Activated naive CD8-positive, alpha-beta T cell treated with anti-CD3 and anti-CD28 coated beads, Interleukin-2, amount 10 ng/mL, durations not matched to agents 7 days and 5 days (primary cell): ENCODE measurements at places on chromosomes 6 and 20. TPM values are rescaled to one million over a fixed set of nuclear protein-coding genes. Genes with fewer than 3 reads are reported as not detected.

DNA sequence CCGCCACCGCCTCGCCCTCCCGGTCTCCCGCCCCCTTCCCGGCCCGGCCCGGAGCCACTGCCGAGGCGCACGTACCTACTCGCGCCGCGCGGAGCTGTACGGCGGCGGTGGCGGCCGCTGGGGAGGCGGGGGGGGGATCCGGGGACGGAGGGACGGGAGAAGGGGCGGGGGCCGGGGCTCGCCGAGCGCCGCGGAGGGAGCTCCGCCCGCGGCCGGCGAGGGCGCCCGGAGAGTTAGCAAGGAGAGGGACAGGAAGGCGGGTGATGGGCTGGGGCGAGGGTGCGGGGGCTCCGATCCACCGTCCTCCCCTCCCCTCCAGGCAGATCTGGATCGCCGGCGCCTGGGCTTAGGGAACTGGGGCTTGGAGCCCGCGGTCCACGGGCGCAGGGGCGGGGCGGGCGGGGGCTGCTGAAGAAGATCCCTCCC lies 548 bp upstream of the TMEM74B start:
- peaks cover 6% of the 10 kb centered on the region for H3K4me1 ChIP-seq
- H3K4me3 ChIP-seq = peak overlapping the region; percentile 16
- H3K36me3 ChIP-seq = no peaks in the 10 kb centered on the region
- no peak overlapping the region for H3K27ac ChIP-seq

GRCh38 chr6:21767891-21768648 lies 174.5 kb downstream of the SOX4 start:
- DNase-seq = no peak
- peaks cover 2% of the 10 kb centered on the region for H3K27me3 ChIP-seq
- no peaks in the 10 kb centered on the region for H3K36me3 ChIP-seq
- H3K4me3 ChIP-seq = no peak overlapping the region
- no peaks in the 10 kb centered on the region for H3K4me1 ChIP-seq

DNA sequence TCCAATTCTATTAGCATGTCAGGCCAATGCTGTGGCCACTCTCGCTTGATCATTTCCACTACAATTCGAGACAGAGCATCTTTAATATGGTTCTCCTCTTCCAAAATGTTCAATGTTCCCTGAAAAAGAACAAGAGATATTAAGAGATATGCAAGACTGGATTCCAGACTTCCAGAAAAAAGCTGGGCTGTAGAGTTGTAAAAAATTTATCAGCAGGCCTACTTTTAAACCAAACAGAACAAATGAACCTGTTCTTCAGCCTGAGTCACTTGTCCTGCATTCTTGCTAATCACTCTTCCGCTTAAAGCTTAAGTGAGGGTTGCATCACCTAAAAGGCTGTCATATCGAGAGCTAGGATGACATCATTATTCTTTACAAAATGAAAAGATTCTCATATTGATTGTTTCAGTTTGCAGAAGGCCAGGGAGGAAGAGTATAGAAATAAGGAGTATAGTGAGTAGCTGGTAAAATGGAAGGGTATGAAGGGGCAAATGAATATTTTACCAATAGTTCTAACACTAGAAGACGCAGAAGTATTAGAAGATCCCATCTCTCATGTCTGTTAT lies 4.9 kb downstream of the XPO5 start:
- peaks cover 12% of the 10 kb centered on the region for H3K36me3 ChIP-seq
- no peak for DNase-seq
- H3K4me3 ChIP-seq = no peak overlapping the region
- peak overlapping the region; percentile 39 for H3K27ac ChIP-seq
- H3K27me3 ChIP-seq = no peaks in the 10 kb centered on the region

DNA sequence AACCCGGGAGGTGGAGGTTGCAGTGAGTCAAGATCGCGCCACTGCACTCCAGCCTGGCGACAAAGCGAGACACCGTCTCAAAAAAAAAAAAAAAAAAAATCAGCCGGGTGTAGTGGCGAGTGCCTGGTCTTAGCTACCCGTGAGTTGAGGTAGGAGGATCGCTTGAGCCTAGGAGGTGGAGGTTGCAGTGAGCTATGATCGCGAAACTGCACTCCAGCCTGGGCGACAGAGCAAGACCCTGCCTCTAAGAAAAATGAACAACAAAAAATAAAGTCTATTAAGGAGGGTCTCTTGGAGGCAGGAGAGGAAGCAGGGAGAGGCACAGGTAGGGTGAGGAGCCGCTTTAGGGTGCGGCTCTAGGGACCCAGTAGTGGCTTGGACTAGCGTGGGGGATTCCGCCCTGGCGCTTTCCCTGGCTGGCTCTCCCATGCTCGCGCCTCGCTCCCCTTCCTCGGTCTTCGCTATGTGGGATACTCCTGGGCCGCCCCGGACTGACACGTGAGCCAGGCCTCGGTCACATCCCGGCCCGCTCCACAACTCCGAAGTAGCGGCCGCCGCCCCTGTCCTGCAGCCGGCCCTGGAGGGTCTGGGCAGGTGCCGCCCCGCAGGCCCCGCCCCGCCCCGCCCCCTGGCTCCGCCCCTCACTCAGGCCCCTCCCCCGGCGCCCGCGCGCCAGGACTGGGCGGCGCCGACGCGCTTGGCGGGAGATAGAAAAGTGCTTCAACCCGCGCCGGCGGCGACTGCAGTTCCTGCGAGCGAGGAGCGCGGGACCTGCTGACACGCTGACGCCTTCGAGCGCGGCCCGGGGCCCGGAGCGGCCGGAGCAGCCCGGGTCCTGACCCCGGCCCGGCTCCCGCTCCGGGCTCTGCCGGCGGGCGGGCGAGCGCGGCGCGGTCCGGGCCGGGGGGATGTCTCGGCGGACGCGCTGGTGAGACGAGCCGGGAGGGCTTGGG lies at the start of gene MYBL2:
Gene MYBL2, plus strand, starts transcription at position 739 of the 953 bp plus-strand sequence. Its CDS starts 170 bp downstream, at position 909.
- DNase-seq = peak; percentile 83
- H3K36me3 ChIP-seq = no peaks in the 10 kb centered on the region
- peaks cover 3% of the 10 kb centered on the region for H3K27me3 ChIP-seq
- peak within 1 kb of the TSS; percentile 86 for H3K4me3 ChIP-seq
- peak within 1 kb of the TSS; percentile 75 for H3K27ac ChIP-seq

DNA sequence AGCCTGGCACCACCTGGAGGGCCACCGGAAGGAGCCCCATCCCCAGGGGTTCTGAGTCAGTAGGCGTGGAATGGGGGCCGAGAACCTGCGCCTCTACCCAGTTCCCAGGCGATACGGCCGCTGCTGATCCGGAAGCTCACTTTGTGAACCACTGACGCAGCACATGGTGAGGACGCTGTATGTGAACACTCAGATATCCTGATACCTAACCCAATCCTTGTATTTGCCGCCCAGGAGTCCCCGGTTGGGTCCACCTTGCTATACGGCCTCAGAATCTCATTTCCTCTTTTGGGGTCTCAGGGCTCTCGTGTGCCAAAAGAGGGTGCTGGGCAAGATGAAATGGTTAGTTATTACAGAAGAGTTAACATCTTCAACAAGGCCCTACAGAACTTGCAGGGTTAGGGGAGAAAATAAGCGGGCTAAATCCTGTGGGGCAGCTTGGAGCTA lies 604 bp upstream of the RAB5IF start:
- H3K4me1 ChIP-seq = peaks cover 24% of the 10 kb centered on the region
- no peaks in the 10 kb centered on the region for H3K27me3 ChIP-seq
- H3K27ac ChIP-seq = peak overlapping the region; percentile 98
- peaks cover 9% of the 10 kb centered on the region for H3K36me3 ChIP-seq

DNA sequence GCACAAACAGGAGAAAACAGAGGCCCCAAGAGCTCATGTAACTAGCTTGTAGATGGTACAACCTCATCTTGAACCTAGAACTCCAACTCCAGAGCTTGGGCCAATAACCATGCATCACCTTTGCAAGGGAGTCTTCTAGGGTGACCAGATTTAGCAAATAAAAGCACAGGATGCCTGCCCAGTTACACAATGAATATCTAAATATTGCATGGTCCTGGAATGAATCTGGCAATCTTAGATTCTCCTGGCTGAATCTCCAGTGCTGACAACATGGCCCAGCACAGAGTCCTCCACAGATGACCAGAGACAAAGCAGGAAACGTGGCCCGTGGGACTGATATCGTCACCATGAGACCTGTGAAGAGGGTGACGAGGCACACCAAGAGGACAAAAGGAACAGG lies 494.1 kb downstream of the PREX1 start:
- H3K27ac ChIP-seq = no peak overlapping the region
- H3K27me3 ChIP-seq = peaks cover 14% of the 10 kb centered on the region
- H3K4me3 ChIP-seq = no peak overlapping the region
- no peaks in the 10 kb centered on the region for H3K4me1 ChIP-seq
- H3K36me3 ChIP-seq = no peaks in the 10 kb centered on the region

DNA sequence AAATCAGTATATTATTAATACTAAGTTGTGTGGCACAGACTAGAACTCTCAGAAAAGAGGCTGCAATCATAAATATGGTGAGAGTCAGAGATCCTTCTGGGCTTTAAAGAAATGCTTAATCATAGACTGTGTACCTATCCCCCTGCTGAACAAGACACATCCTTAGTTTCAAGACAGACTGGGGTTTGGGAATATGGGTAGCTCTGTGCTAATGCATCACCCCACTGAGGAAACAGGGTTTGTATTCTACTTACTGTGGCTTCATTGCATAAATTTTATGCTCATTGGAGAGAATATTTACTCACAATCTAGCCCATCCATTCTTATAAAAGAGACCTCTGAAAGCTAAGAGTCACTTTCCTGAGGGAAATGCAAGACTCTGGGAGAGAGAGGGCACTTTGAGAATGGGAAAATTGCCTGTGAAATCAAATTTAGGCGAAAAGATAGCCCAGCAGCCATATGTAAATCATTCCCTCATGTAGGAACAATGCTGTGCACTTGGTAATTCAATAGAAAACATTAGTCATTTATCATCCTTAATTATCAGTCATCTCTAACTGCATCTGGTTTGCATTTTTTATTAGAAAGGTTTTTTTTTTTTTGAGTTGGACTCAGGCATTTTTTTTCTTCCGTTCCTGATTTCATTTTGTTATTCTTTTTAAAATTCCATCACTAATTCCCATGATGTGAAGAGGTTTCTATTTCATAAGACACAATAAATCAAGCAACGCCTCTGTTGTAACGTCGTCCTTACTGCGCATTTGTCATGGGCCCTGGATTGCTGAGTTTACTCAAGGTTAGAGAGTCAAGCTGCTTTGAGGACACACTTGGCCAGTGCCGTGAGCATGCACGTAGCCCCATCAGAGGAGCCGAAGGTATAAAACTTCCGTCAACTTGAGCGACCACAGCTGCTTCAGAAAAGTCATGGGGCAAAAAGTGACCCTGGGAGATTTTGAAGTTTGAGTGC lies 91.8 kb downstream of the TRMT11 start:
- no peak overlapping the region for H3K27ac ChIP-seq
- H3K36me3 ChIP-seq = peaks cover 6% of the 10 kb centered on the region
- DNase-seq = no peak
- H3K4me1 ChIP-seq = no peaks in the 10 kb centered on the region
- no peaks in the 10 kb centered on the region for H3K27me3 ChIP-seq

GRCh38 chr20:23721962-23722361 lies 28.8 kb downstream of the CST1 start:
- no peaks in the 10 kb centered on the region for H3K36me3 ChIP-seq
- peaks cover 3% of the 10 kb centered on the region for H3K27me3 ChIP-seq
- H3K4me3 ChIP-seq = no peak overlapping the region

DNA sequence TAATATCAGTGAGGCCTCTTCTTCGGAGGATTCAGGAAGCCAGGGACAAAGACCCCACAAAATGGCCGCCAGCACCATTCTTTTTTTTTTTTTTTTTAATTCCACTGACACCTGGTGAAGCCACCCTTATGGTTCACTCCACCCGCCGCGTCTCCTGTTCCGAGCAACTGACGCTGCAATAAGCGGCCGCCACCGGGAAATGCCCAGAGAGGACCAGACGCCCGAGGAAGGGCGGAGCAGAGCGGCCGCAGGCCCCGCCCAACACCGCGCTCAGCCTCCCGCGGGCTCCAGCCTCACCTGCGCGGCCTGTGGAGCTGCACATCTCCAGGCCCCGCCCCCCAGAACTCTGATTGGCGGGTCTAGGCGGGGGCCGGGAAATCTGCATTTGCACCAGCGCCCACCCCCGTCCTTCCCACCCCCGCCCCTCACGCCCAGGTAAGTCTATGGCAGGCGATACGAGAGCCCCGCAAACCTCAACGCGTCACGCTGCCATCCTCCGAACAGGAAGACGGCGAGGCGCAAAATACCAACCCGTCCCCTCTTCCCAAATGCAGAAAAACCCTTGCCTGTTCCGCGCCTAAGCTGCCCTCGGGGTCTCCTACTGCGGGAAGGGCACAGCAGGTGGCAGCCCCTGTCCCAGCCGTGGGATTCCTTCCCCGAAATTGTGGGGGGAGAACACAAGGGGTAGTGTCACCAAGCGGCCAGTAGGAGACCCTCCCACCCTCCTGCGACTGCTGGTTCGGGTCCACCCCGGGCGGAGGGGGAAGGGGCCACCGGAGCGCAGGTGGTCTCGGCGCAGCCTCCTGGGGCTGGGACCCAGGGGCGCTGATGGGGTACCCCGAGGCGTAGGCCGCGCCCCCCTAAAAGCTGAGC lies 960 bp downstream of the ATP9A start:
- peaks cover 3% of the 10 kb centered on the region for H3K4me1 ChIP-seq
- peak overlapping the region; percentile 65 for H3K4me3 ChIP-seq
- no peak overlapping the region for H3K27ac ChIP-seq
- peaks cover 2% of the 10 kb centered on the region for H3K36me3 ChIP-seq
- peak; percentile 59 for DNase-seq
- H3K27me3 ChIP-seq = peaks cover 50% of the 10 kb centered on the region

Gene CCR6
- total RNA-seq = 3.0 TPM

GRCh38 chr6:143845033-143845432 lies 1.9 kb downstream of the LTV1 start:
- peaks cover 35% of the 10 kb centered on the region for H3K36me3 ChIP-seq
- H3K4me1 ChIP-seq = peaks cover 30% of the 10 kb centered on the region
- H3K4me3 ChIP-seq = no peak overlapping the region
- no peaks in the 10 kb centered on the region for H3K27me3 ChIP-seq
- H3K27ac ChIP-seq = no peak overlapping the region
- no peak for DNase-seq
